ENCODE measurements at places on chromosomes 3 and 15.

DNA sequence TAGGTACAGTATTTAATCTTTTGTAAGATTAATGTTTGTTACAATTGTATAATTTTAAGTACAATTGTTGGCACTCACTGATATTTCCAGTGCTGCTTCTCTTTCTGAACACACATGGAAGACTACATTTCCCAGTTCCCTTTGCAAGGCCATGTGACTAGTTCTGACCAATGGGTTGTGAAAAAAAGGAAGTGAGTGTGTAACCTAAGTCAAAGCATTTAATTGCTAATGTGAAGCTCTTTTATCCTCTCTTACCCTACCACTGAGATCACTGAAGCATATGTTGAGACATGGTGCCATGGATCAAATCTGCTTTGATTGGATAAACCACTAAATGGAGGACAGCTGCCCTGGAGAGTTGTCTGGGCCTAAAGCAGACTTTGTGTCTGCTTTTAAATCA, 83.9 kb upstream of the PLXND1 start:
- DNase-seq = peak; percentile 61

GRCh38 chr15:98738689-98739401, 90.5 kb downstream of the IGF1R start:
- DNase-seq = no peak

- DNase-seq = no peak
Measured at GRCh38 chr3:148606979-148607378, 90.7 kb upstream of the AGTR1 start.

DNA sequence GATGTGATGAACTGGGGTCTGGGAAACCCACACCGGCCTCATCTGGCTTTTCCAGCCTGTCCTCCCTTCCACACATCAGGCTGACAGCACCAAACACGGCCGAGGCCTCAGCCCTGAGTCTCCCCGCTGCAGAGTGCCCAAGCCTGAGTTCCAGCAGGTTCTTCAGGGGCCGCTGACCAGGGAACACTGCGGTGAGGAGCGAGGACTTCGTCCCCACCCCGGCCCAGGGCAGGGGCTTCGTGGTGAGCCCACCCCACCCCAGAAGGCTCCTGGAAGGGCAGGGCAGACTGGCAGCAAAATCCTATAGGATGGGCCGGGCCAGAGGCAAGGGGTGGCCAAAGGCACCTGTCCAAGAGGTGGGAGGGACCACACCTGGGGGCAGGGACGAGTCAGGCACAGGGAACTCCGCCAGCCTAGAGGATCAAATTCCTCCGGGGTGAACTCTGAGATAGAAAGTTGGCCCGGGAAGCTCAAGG, at the start of gene SLC51A:
SLC51A (plus strand) TSS at position 446 of the 476 bp plus-strand sequence. CDS start 179 bp downstream, outside the sequence.
- no peak for DNase-seq

DNA sequence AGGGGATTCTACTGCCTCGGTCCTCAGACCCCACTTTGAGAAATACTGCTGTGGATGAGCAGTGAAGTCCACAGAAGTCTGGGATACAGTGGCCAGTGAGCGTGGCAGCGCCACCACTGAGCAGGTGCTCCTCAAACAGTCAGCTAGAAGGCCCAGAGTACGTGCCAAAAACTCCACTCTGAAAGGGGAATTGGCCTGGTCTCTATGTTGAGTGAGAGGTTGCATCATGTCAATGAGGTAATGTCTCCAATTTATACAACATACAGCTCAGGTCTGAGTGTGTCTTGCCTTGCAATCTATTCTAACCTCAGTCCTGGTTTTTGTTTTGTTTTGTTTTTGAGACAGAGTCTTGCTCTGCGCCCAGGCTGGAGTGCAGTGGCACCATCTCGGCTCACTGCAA, 53.3 kb upstream of the ETV5 start:
- DNase-seq = peak; percentile 57

GRCh38 chr3:114081037-114081436, 24.5 kb downstream of the QTRT2 start:
- no peak for DNase-seq

- DNase-seq = no peak
Measured at GRCh38 chr3:129936757-129937156, 37.8 kb upstream of the TRH start.

DNA sequence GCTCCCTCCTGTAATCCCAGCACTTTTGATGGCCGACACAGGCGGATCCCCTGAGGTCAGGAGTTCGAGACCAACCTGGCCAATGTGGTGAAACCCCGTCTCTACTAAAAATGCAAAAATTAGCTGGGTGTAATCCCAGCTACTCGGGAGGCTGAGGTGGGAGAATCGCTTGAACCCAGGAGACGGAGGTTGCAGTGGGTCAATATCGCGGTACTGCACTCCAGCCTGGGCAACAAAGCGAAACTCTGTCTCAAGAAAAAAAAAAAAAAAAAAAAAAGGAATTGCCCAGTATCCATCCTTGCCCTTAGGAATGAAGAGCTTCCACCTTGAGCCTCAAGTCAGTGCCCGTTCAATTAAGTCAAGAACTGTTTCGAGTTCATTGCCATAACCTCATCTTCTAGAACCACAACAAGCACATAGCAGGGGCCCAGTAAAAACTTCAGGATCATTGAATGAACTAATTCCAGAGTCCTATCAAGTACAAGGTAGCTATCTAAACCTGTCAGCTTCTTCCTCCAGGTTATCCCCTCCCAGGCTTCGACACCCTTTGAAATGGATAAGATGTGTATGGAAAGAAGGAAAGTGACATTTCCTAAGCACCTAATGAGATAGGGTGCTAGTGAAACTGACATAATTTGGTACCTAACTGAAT, 826 bp downstream of the DBR1 start:
- DNase-seq = no peak

DNA sequence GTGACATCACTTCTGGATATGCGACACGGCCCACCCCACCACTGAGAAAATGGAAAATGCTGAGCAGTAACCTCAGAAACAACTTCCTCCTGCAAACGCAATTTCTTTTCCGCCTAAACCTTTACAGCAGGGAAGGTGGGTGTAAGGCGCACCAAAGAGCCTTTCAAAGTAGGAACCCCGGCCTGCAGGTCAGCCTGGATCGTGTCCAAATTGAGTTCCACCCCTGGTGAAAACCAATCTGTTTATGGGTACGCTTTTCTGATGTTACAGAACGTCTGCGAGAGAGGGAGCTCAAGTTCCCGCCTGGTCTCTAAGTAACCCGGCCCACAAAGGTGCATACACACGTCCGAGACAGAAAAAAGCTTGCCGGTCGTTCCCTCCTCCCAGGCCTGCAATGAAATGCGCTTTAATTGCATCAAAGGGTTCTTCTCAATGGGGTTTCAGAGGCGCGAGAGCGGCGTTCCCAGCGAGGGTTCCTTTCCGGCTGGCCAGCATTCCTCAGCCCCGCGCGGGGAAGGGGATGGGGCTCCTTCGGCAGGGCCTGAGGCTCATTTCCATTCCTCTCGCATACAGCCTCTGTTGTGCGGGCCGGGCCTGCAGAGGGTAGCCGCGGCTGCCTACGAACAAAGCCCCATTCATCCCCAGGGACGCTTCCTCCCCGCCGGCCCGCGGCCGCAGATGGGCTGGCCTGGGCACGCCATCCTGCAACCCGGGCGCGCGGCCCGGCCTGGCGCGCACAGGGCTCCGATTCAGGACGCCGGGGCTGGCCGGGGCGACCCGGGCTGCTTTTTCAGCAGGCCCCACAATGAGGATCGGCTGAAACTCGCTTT, 138.1 kb downstream of the TMCO5A start:
- no peak for DNase-seq
